ENCODE measurements at places on chromosomes 5 and 9.
A peak's percentile ranks its signal among the peaks of the same experiment; 100 is the strongest.

GRCh38 chr9:34253460-34253837, 74.6 kb downstream of the UBAP1 start:
- DNase-seq: no peak

GRCh38 chr5:6220346-6221088, 157.8 kb downstream of the MED10 start:
- no peak for DNase-seq

DNA sequence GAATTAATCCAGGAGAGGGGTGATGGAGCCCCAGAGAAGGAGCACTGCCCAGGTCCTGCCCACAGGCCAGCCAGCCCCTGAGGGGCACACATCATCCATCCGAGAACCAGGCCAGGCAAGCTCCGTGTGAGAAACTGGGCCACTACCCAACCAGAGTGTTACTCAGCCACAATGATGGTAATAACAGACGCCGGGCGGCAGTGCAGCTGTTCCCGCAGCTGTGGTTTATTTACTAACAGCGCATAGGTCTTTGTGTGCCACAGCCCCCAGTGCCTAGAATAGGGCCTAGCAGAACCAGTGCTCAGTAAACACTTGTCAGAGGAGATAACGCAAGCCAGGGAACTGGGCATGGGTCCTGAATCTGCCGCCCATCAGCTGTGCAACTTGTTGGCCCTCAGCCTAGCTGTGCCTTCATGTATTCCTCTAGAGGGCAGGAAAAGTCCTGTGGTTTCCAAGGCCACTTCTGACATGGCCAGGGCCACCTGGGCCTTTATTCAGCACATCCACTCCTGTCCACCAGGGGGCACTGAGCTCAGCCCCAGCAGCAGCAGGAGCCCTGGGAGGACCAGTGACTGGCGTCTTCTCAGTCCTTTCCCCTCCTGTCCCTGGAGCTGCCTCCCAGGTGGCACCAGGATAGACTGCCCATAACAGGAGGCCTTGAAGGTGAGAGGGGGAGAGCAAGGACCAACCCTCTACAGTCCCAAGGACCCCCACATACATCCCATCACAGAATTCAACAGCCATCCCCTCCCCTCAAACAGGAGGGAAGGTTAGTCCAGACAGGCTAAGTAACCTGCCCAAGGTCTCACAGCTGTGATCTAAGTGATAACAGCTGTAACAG, 2.1 kb downstream of the MXD3 start:
- DNase-seq: peak; percentile 61

GRCh38 chr5:33300209-33300742, 140.5 kb upstream of the TARS1 start:
- no peak for DNase-seq

GRCh38 chr5:172554562-172554961, 86.5 kb upstream of the NEURL1B start:
- DNase-seq: no peak

DNA sequence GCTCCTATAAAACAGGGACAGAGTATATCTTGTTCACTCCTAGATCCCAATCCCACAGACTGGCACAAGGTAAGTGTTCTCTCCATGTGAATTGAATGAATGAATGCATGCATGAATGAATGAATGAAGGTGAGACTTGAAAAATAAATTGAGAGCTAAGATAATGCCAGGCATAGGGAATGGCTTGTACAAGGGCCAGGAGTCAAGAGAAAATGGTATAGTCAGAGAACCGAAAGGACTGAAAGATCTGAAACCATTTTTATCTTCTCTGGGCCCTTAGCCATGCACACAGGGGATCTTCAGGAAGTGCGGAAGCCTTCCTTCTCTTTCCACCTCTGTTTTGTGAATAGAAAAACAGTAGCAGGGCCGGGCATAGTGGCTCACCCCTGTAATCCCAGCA, 48.4 kb upstream of the FABP6 start:
- no peak for DNase-seq

DNA sequence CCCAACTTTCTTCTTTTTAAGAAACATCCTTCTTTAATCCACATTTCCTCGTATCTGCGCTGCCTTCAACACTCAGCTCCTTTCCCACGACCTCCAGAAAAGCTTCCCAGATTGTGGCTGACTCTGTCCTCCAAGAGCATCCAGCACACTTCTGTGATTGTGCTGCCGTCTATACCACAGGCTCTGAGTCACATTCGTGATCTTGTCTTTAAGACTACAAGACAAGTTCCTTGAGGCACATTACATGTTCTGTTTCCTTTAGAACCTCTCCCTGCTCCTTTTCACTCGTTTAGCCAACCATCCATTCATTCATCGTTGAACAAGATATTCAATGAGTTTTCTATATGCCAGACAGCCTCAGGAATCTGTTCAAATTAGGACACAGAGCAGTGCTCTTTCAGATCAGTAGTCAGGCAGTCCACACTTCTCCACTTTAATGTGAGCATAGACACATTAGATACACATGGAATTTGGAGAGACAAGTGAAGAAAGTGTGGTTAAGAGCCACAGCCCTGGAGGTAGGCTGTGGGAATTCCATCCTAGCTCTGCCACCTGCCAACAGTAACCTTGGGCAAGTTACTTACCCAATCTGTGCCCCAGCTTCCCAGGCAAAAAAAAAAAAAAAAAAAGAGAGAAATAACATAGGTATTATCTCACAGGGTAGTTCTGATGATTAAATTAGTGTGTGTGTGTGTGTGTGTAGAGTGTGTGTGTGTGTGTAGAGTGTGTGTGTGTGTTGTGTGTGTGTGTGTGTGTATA, 18.9 kb downstream of the WHRN start:
- DNase-seq: no peak

- peak; percentile 42 for DNase-seq
Measured at GRCh38 chr9:95004411-95005277, 278.1 kb downstream of the AOPEP start.

- DNase-seq: no peak
Measured at GRCh38 chr5:135964670-135965320, 10.0 kb upstream of the LECT2 start.

GRCh38 chr9:21995006-21995665, 545 bp downstream of the CDKN2B-AS1 start:
- DNase-seq: peak; percentile 90

DNA sequence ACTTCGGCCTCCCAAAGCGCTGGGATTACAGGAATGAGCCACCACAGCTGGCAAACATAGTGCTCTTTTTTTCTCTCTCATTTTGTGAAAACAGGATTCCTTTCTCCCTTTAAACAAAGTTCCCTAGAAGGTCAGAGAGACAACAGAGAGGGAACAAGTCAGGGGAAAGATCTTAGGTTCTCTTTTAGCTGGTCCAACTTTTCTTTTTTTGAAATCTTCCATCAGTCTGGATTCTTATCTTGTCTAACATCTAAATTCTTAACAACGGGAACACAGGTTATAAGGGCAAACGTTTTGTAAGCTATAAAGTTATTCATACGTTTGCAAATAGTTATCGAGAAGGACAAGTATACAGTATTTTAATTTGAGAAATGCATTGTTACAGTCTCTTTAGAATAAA, 224.1 kb upstream of the TBCA start:
- DNase-seq: no peak

DNA sequence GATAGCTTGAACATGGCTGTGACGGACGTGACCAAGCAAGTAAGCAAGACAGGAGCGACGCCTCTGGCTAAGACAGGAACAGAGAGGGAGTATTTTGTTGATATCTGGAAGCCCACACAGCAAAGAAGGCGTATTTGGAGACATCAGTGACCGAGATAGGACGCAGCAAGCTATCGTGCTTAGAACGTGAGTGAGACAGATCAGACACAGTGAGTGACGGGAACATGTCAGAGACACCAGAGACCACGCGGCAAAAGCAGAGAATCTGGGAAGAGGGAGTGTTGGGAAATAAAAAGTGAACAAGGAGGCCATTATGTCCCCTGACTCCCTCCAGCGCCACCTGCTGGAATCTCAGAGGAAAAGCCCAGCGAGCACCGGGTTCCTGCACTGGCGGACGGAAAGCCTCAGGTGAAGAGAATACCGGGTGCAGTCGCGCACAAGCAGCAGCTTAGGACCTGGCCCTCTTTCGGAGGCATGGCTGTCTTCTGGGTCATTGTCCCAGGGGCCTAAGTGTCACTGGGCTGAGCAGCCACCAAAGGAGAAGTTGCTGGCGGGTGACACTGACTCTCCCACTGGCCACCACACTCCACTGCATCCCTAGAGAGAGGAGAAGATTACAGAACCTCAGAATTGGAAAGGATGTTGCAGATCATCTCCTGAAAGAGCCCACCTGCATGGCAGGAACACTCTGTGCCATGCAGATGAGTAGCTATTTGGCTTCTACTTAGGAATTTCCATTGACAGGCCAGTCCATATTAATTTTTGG, 99.1 kb downstream of the FBXO38 start:
- DNase-seq: peak; percentile 56

- peak; percentile 69 for DNase-seq
Measured at GRCh38 chr5:54217826-54218503, 92.4 kb downstream of the ARL15 start.

- DNase-seq: no peak
Measured at GRCh38 chr5:134649163-134649835, 714 bp downstream of the SEC24A start.

- DNase-seq: no peak
Measured at GRCh38 chr5:3796736-3797135, 201.1 kb downstream of the IRX1 start.

DNA sequence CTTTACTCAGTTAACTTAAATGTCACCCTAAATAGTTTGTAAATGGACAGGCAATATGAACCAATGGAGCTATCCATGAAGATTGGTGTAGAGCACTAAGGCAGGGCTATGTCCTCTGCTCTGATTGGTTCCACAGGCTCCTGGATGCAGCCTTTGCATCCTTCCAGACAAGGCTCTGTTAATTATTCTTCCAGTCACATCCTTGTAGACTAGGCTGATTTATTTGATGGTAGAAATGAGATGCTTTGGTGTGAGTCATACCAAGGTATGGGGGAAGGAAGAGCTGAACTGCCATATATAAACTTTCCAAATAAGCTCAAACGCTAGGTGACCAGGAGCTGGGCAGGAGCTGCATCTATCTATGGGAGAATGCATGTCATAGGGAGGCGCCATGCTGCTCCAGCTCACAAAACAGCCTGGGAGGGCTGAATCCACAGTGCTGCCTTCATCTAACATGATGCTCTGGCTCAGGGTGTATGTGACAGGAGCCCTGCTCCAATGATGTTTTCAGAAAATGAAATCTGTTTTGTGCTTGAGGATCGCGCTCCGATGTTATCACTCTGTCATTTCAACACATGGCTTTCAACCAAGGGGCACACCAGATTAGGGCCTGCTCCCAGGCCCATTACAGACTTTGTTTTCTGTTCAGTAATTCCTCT, 818.0 kb upstream of the ZNF608 start:
- no peak for DNase-seq

- DNase-seq: no peak
Measured at GRCh38 chr9:109894921-109895758, 115.1 kb downstream of the PALM2AKAP2 start.

- peak; percentile 61 for DNase-seq
Measured at GRCh38 chr9:106921341-106921899, 58.5 kb downstream of the ZNF462 start.

- DNase-seq: no peak
Measured at GRCh38 chr9:79184831-79185230, 386.9 kb upstream of the TLE4 start.

- DNase-seq: no peak
Measured at GRCh38 chr5:39341896-39342295, 22.4 kb downstream of the C9 start.

DNA sequence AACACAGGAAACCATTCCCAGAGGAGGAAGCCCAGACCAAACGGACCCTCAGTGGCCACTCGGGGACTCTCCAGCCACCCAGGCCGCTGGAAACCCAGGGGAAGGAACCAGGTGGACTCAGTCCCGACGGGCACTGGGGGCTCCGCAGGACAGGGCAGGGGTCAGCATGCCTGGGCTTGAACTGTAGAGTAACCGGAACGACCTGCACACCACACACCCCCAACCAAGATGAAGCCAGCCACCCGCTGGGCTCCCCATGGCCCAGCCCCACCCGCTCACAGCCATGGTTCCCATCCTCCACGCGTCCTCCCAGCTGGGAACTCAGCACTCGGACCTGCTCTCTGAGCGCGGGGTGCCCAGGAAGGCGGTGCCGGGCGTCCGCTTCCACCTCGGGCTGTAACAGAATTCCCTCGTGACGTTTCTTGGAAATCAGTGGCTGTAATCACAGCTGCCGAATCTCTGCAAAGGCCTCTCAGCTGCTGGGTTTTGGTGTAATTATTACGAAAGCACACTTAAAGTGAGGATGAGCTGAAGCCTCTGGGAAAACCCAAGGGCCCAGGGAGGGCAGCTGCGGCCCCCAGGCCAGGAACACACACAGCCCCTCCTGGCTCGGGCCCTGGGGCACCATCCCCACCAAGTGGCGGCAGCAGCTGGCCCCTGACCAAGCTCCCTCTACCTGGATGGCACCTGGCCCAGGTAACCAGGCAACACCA, 13.8 kb downstream of the NACC2 start:
- DNase-seq: peak; percentile 60
